ENCODE measurements at places on chromosomes 3 and 15.

GRCh38 chr3:60953351-60953750 lies 297.9 kb downstream of the FHIT start:
- no peak for DNase-seq

- no peak for DNase-seq
Measured at GRCh38 chr3:56753206-56753820, 48.4 kb downstream of the ARHGEF3 start.

DNA sequence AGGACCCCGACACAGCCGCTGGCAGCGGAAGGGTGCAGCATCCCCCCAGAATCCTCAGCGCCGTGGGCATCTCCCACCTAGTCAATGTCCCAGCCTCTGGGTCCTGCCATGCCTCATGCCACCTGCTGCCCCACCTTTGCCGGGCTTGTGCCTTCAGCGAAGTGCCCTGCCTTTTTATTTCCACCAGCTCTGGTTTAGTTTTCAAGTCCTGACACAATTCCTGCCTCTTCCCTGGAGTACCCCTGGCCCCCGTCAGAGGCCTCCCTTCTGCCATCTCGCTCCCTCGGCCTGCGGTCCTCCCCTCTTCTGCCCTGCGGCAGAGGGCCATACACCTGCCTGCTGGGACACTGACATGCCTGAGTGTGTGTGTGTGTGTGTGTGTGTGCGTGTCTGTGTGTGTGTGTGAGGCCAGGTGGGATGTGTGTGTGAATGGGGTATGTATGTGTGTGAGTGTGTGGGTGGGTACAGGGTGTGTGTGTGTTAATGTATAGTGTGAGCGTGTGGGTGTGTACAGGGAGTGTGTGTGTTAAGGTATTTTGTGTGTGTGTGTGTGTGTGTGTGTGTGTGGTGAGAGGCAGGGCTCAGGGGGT lies 129.9 kb downstream of the SMAD6 start:
- DNase-seq: no peak

DNA sequence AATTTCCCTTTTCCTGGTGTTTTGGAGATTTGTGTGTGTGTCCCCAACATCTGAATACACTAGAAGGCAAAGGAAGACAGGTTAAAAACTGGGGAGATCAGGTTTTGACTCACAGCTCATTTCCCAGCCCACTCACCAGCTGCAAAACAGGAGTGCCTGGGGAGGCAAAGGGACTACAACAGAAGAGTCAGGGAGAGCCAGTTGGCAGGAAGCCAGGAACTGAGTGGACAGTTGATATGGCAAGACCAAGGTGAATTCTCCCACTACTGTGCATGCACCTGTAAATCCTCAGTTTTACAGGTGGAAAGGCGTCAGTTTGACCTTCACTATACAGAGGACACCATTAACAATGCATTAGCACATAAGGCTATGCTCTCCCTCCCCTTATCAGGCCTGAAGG lies 901.5 kb upstream of the SEMA6D start:
- peak; percentile 18 for DNase-seq

- DNase-seq: no peak
Measured at GRCh38 chr3:16917256-16917935, 32.6 kb downstream of the PLCL2 start.

GRCh38 chr15:57545995-57546394 lies 45.7 kb upstream of the MYZAP start:
- DNase-seq: no peak

GRCh38 chr3:76866729-76867408 lies 173.0 kb upstream of the ROBO2 start:
- DNase-seq: no peak

- DNase-seq: no peak
Measured at GRCh38 chr3:126666658-126667528, 12.0 kb upstream of the TXNRD3 start.

- DNase-seq: peak; percentile 41
Measured at GRCh38 chr3:124834723-124835718, 52.1 kb downstream of the ITGB5 start.

- DNase-seq: no peak
Measured at GRCh38 chr15:72161361-72162132, 36.0 kb downstream of the GRAMD2A start.

DNA sequence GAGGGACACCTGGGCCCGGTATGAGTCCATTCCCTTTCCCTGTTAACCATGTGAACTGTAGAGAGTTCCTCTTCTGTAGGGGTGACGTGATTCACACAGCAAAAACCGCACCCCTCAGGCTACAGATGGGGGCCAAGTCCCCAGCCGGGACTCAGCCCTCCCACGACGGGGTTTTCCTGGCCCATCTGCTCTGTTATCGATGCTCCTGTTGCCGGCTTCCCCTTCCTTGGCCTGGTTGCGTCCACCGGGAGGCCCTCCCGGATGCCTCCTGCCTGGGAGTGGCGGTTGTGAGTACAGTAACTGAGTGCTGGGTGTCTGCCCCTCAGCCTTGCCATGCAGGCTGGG lies 817 bp upstream of the PLXNA1 start:
- no peak for DNase-seq

DNA sequence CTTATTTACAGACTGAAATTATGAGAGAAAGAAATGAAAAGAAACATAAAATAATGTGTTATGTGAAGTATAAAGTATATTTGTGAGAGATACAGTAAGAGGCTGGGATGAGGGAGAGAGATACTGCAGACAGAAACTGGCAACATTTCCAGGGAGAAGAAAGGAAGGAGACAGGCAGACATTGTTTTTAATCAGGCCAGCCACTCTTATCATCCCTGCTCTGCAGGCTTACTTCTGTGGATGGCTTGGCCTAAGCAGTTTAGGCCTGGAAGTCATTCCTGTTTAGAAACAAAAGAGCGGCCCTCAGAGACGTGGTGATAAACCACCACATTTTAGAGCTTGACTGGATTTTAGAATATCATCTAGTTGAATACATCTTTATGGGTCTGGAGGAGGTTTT lies 12.4 kb downstream of the PCCB start:
- no peak for DNase-seq

GRCh38 chr15:29904757-29905417 lies 82.6 kb upstream of the TJP1 start:
- no peak for DNase-seq

- DNase-seq: no peak
Measured at GRCh38 chr3:25349828-25350724, 78.0 kb upstream of the RARB start.

GRCh38 chr15:81379269-81379668 lies 5.3 kb upstream of the TMC3 start:
- DNase-seq: no peak

DNA sequence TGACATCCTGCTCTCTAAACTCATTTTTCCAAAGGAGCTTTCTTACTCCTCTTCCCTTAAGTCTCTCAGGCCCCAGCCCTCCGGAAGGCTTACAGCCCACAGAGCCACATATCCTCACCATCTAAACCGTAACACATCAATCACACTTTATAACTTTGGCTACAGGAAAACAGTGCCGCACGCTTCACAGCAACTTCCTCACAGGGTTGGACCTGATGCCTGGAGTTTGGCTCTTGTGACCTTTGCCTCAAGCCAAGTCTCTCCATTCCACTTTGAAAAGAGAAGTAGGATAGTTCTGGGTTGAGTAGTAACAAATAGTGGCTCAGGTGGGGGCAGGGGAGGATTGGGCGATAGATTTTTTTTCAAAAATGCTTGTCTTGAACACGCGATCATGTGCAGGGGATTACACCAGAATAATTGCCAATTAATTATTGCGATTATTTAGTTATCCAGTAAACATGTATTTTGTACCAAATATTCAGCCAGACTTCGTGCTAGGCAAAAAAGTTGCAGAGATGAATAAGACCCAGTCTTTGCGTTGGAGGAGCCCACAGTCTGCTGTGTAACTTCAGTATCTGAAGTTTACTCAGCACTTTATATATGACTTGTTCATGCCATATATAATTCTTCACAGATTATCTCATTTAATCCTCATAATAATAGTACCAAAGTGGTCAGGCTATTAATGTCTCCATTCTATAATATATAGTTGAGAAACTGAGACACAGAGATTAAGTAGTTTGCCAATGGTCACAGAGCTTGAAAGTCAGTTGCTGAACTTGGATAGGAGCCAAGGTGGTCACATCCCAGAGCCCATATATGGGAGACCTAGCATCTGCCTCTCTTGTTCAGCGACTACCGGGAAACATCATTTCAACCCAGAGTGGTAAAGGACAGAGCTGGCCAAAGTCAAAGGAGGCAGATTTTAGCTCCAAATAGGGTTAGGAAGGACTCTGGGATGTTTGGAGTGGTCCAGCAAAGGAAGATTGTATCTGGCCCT lies 2.4 kb upstream of the ETV5 start:
- DNase-seq: no peak

DNA sequence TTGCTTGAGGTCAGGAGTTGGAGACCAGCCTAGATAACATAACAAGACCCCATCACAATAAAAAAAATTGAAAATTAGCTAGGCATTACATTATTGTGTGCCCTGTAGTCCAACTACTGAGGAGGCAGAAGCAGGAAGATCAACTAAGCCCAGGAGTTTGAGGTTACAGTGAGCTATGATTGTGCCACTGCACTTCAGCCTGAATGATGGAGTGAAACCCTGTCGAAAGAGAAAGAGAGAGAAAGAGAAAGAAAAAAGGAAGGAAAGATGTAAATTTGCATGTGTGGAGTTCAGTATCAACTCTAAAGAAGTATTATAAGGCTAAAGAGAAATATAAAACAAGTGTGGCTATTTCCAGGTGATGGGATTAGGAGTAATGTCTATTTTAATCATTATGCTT lies 661.4 kb downstream of the RBMS3 start:
- DNase-seq: no peak

- DNase-seq: no peak
Measured at GRCh38 chr3:4467522-4467867, 426 bp upstream of the SUMF1 start.

- DNase-seq: no peak
Measured at GRCh38 chr15:51342227-51342999, 958 bp downstream of the GLDN start.

DNA sequence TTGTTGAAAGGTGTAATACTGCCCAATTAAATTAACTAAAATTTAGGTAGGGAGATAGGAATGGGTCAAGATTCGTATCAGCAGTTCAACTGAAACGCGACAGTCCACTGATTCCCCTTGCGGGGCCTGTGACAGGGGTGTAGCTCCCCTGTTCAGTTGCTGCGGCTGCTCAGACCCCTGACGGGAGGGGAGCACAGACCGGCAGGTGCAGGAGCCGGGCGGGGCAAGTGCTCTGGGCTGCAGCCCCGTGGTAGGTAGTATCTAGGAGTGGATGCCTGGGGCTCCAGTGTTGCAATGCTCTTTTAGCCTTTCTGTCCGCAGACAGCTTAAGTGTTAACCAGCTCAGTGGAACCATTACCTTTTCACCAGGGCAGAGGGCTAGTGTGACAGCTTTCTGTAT lies 164.9 kb downstream of the ROBO2 start:
- DNase-seq: peak; percentile 45

- DNase-seq: no peak
Measured at GRCh38 chr3:114562557-114562956, 268.7 kb downstream of the TIGIT start.

DNA sequence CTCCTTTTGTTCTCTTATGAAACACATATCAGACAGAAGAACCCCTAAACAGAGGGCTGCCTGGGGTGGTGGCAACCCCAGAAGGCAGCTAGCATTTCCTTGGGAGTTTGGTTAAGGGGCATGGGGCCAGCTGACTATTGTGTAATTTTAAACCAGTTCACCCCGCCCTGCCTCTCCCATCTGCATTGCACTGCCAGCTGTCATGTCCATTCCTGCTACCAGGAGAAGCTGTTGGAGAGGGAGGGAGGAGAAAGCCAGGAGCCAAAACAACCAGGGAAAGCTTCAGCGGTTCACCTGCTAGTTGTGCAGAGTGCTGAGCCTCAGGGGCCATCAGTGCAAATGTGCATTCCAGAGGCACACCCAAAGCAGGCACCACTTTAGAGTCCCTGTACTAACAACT lies 47.6 kb upstream of the ATP1B3 start:
- peak; percentile 24 for DNase-seq

GRCh38 chr3:29887451-29887850 lies 606.6 kb downstream of the RBMS3 start:
- DNase-seq: no peak

DNA sequence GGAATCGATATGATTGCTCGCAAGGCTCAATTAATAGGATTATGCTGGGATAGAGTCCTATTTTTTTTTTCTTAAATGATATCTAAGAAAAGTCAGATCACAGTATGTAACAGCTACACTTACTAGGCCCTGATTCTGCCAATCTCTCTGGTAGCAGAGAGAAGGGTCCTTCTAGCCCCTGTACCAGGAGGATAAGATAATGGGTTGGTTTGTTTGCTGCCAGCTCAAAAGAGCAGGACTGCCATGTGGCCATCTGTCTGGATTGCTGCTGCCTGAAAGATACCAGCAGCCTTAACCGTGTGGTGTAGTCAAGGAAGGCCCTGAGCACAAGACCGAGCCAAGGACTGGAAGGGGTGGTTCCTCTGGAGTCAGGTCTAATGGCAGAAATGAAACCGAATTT lies 236.4 kb downstream of the KLF13 start:
- no peak for DNase-seq

- DNase-seq: no peak
Measured at GRCh38 chr15:45180201-45180600, 7.6 kb downstream of the SHF start.

DNA sequence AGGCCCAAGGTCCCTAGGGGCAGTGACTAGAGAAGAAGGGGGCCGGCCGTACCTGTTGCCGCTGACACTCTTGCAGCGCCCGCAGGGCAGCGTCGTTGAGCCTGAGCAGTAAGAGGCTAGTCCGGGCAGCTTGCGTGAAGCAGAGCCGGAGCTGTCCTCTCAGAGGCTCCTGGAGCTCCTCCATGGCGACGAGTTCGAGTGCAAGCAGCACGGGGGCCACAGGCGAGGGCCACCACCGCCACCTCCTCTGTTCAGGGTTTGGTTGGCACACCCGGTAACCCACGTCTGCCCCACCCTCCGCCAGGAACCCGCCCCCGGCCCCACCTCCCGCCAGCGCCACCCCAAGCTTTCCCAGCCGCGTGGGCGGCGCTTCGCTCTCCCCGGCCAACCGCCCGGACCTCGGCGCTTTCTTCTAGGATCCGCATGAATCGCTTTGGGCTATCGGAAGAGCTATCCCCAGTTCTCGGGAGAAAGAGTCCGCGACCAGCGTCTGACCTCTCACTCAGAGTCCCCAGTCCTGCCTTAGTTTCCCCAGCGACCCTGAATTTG lies at the start of gene ELL3:
Gene ELL3 (minus strand): TSS at position 249 of the 549 bp plus-strand sequence. CDS start 65 bp downstream, at position 184.
- DNase-seq: no peak
